ENCODE measurements at places on chromosomes 2 and 18.

- peak; percentile 32 for DNase-seq
These were observed 9.5 kb downstream of the RTTN start for GRCh38 chr18:70195852-70196434.

- no peak for DNase-seq
These were observed 43.6 kb upstream of the ANKRD44 start for GRCh38 chr2:197354169-197354558.

GRCh38 chr2:146240391-146240790 lies 1604.4 kb upstream of the ACVR2A start:
- no peak for DNase-seq

DNA sequence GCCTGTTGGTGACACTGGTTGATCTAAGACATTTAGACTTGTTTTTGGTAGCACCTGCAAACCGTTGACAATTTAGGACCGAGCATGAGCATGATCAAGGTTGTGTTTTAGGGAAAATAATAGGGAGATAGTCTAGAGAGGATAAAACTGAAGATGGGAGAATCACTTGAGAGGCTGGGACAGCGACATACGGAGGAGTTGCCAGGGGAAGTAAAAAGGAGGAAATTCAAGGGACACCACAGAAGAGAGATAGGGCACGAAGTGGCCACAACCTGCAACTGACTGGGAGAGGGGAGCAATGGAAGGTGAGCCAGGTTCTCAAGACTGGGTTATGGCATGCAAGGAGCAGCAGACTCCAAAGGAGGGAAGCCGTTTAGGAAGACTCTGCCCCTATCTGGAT lies 1.4 kb upstream of the ATP8B1 start:
- no peak for DNase-seq

DNA sequence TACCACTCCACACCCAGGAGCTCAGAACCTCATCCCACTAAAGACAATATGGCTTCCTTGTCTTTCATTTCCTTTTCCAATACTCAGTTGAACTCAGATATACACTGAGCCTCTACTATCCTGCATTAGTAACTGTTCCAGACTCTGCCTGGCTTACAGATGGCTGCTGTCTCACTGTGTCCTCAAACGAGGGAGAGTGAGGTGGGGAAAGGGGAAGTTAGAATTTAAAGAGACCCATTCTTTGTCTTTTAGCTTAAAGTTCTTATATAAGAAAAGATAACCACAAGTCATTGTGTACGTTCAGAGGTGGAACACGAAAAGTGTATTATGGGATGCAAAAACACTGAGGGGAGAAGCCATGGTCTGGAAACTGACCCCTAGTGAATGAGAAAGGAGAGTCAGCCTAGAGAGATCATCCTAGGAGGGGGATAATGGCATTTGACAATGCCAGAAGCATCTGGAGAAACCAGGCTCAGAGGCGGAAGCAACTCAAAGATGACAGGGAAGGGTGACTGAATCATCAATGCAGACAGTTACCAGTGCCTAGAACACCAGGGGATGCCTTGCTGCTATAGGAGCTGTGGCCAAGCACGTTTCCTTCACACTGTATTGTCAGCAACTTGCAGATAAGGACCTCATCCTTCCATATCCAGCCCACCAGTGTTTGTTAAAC lies 170.7 kb downstream of the CYRIA start:
- no peak for DNase-seq

DNA sequence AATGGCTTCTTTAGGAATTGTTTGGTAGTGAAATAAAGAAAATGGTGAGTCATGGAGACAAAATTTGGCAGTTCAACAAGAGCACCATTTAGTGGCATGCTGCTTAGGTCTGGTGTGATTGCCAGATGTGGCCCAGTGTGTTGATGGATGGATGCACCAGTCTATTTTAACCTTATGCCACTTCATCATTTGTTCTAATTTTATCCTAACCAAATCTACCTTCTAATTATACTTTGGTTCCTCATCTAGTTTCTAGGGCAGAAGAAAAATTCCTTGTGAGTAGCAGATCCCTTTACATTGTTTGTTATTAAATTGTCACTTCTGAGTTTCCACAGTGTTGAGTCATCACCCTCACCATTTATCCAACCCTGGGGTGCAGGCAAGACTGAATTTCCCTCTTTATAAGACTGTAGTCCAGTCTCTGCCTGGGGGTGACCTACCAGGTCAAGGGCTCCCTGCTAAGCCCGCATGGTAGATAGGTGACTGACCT lies 32.5 kb downstream of the NABP1 start:
- no peak for DNase-seq
